ENCODE measurements at places on chromosomes 3 and 15. TPM values are rescaled to one million over a fixed set of nuclear protein-coding genes. Genes with fewer than 3 reads are reported as not detected.

DNA sequence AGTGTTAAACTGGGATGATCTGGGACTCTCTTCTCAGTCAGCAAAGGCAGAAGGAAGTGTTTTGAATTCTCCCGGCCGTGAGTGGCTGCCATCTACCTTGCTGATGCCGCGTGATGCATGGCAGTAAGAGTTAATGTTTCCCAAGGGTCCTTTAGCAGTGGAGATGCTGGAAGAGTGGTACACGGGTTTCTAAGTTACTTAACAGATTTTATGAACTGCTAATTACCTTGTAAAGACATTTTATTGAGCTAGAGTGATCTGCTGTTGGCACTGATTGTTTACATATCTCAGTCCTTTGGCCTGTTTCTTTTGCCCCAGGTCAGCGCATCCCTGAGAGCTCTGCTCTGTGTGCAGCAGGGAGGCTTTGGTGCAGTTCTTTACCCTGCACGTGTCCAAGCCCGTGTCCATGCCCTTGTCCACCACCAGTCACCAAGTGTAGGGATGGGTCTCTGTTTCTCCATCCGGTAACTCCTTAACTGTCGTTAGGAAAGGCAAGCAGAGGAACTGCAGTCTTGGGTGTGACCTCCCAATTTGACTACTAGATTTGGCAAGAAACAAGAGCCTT lies 172.3 kb downstream of the SLCO3A1 start:
- DNase-seq = no peak

GRCh38 chr3:14016900-14017475 lies 107.7 kb downstream of the CHCHD4 start:
- no peak for DNase-seq

GRCh38 chr3:132283440-132283839 lies 33.8 kb upstream of the ACP3 start:
- DNase-seq = no peak

- no peak for DNase-seq
Measured at GRCh38 chr3:119759962-119760361, 21.9 kb upstream of the NR1I2 start.

DNA sequence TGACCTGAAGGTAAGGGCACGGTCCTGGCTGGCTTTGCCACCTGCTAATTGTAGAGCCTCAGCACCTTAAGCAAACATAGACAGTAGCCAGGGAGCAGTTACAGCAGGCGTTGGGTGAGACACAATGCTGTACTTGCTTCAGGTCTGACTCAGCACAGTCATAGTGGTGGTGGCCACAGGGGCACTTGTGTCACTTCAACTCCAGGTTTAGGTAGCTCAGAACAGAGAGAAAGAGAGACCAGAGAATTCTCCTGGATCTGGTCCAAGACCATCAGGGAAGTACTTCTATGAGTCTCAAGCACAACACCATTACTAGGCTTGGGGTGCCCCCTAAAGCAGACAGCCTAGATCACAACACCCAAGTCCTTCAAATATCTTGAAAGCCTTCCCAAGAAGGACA lies 204.4 kb downstream of the OTOL1 start:
- DNase-seq = no peak

DNA sequence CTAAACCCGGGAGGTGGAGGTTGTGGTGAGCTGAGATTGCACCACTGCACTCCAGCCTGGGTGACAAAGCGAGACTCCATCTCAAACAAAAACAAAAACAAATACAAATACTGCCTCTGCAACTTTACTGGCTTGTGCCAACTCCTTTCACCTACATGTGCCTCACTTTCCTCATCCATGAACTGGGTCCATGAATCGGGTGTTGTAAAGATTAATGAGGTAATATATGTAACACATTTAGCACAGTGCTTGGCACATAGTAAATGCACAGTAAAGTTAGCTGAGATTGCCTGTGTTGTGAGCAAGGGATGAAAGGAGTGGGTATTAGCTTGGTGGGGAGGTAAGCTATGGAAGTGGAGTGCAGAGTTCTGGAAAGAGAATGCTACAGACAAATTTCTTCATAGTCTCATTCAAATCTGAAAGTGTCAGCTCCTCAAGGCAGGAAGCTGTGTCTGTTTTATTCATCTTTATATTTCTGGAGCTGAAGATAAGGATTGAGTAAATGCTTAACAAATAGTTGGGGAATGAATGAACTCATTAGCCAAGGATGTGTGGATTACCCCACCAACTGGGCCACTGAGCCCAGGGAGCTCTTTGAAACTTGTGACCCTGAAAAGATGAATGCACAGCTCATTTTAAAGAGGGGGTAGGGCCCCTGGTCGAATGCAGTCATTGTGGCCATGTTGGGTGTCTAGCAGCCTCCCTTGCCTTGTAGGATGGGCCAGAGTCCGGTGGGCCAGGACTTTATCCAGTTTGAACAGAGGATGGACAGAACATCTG lies 7.7 kb upstream of the CDCP1 start:
- DNase-seq = no peak

GRCh38 chr3:155018621-155019330 lies 61.3 kb upstream of the MME start:
- DNase-seq = no peak

Gene PKM
- 476 TPM for total RNA-seq

Gene CPLX3
- 0.66 TPM for total RNA-seq

Gene SUCNR1
- total RNA-seq = 1.3 TPM

Gene FBXL22
- total RNA-seq = 0.64 TPM

Gene P2RY13
- total RNA-seq = 6.9 TPM

Gene ZNF148
- total RNA-seq = 29.8 TPM
